Spinal cord (tissue), 10 donors: ENCODE measurements at places on chromosomes 13 and 19.

DNA sequence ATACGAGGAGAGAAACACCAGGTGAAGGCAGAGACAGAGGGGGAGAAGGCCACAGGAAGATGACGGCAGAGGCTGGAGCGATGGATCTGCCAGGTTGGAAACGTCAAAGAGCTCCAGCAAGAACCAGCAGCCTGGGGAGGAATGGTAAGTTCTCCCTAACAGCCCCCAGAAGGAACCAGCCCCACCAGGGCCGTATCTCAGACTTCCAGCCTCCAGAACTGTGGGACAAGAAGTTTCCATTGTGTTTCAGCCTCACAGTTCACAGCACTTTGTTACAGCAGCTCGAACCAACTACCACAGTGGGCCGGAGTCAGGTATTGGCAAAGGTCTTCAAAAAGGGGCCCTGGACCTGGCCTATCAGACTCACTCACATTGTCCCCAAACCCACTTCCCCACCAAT, 89.2 kb upstream of the GPR183 start:
- no peaks in the 10 kb centered on the region for H3K27me3 ChIP-seq
- no peak overlapping the region for H3K27ac ChIP-seq
- H3K4me3 ChIP-seq = no peak overlapping the region
- H3K36me3 ChIP-seq = no peaks in the 10 kb centered on the region
- no peak for DNase-seq

- peak overlapping the region; percentile 52 for H3K4me3 ChIP-seq
- H3K27me3 ChIP-seq = peaks cover 6% of the 10 kb centered on the region
These were observed 695 bp upstream of the PRR36 start for GRCh38 chr19:7874897-7875273.

DNA sequence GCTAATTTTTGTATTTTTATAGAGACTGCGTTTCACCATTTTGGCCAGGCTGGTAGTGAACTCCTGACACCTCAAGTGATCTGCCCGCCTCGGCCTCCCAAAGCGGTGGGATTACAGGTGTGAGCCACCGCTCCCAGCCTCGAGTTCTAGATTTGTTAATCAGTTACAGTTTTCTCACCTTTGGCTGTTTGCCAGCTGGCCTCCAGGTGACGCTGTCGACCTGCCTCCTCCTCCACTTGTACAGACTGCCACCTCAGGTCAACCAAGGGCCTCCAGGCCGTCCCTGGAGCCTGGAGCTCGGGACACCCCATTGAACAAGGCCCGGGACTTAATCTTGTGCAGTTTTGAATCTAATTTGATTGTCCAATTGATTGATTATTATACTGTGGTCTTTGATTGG, 45.5 kb downstream of the IER2 start:
- no peak overlapping the region for H3K4me3 ChIP-seq
- H3K27me3 ChIP-seq = no peaks in the 10 kb centered on the region
- H3K27ac ChIP-seq = no peak overlapping the region
- no peaks in the 10 kb centered on the region for H3K4me1 ChIP-seq

GRCh38 chr13:109436841-109437240, 349.5 kb downstream of the IRS2 start:
- H3K27ac ChIP-seq = no peak overlapping the region
- no peaks in the 10 kb centered on the region for H3K36me3 ChIP-seq
- DNase-seq = no peak
- no peak overlapping the region for H3K4me3 ChIP-seq

GRCh38 chr13:37905736-37906135, 36.2 kb upstream of the TRPC4 start:
- no peak overlapping the region for H3K4me3 ChIP-seq

DNA sequence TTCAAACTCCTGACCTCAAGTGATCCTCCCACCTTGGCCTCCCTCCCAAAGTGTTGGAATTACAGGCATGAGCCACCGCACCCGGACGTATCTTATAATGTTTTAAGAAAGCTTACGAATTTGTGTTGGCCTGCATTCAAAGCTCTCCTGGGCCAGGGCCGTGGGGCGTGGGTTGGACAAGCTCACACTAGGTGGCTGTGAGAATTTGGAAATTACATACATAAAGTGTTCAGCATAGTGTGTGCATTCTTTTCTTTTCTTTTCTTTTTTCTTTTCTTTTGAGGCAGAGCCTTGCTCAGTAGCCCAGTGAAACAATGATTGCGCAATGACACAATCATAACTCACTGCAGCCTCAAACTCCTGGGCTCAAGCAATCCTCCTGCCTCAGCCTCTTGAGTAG, 2.6 kb downstream of the ZSWIM4 start:
- H3K4me1 ChIP-seq = peaks cover 25% of the 10 kb centered on the region
- H3K27me3 ChIP-seq = no peaks in the 10 kb centered on the region
- no peak overlapping the region for H3K4me3 ChIP-seq
- H3K36me3 ChIP-seq = peaks cover 28% of the 10 kb centered on the region
- no peak overlapping the region for H3K27ac ChIP-seq

DNA sequence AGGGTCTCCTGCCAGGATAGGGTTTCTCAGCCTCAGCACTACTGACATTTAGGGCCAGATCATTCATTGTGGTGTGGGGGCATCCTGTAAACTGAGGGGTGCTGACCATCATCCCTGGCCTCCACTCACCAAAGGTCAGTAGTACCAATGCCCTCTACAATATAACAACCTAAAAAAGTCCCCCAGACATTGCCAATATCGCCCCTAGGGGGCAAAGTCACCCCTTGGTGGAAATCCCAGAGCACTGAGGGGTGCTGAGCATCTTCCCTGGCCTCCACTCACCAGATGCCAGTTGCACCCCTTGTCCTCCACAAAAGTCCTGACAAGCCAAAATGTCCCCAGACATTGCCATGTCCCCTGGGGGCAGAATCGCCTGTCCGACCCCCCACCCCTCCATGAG, 21.6 kb downstream of the CPAMD8 start:
- no peaks in the 10 kb centered on the region for H3K27me3 ChIP-seq
- no peaks in the 10 kb centered on the region for H3K36me3 ChIP-seq
- no peak overlapping the region for H3K4me3 ChIP-seq
- H3K4me1 ChIP-seq = no peaks in the 10 kb centered on the region
- DNase-seq = no peak

DNA sequence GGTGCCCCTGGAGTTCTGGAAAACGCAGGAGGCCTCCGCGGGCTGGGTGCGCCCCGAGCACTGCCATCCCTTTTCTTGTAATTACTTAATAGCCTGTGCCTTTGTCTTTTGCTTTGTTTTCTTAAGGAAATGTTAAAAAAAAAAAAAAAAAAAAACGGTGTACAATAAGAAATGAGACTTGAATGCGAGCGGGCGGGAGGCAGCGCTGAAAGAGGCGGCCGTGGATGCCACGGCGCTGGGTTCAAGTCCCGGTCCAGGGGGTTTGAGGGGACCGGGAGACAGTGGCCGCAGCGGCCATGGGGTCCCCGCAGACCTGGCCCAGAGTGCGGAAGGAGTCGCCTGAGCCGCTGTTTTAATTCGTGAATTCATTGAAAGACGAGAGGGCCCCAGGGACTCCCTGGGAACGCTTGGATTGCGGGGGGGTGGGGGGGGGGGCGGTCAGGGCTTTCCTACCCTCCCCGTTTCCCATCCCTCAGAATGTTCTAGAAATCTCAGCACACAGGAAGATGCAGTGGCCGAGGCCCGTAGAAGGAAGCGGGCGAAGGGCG, 349.2 kb upstream of the ARGLU1 start:
- peak; percentile 8 for DNase-seq
- peak overlapping the region; percentile 76 for H3K4me3 ChIP-seq
- H3K27ac ChIP-seq = peak overlapping the region; percentile 42
- H3K27me3 ChIP-seq = no peaks in the 10 kb centered on the region

GRCh38 chr13:39119422-39119821, 81.2 kb downstream of the NHLRC3 start:
- H3K4me1 ChIP-seq = no peaks in the 10 kb centered on the region
- no peaks in the 10 kb centered on the region for H3K27me3 ChIP-seq
- H3K27ac ChIP-seq = no peak overlapping the region
- no peaks in the 10 kb centered on the region for H3K36me3 ChIP-seq
- DNase-seq = no peak
- H3K4me3 ChIP-seq = no peak overlapping the region

DNA sequence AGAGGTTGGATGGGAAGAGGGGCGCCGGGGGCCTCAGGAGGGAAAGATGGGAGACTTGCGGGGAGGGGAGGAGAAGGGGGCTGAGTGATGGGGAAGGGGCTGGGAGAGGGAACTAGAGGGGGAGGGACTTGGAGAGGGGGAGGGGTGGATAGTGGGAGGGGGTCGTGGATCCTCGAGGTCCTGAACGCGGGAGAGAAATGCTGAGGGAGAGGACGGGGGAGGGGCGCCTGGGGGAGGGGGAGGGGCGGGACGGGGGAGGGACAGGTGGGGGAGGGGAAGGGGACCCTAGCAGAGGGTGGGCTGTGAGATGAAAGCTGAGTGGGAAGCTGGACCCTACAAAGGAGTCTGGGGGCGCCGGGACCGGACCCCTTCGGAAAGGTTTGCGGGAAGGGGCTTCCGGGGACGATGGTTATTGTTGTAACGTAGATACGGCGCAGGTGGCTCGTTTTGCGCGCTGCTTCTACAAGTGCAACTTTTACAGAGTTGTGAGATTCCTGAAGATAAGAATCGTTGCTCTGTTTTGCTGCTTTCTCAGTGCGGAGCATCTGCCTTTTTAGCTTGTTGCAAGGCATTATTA, 418 bp downstream of the ZNF444 start:
- H3K4me1 ChIP-seq = peaks cover 38% of the 10 kb centered on the region
- H3K27me3 ChIP-seq = no peaks in the 10 kb centered on the region
- H3K4me3 ChIP-seq = peak overlapping the region; percentile 61
- peaks cover 15% of the 10 kb centered on the region for H3K36me3 ChIP-seq

DNA sequence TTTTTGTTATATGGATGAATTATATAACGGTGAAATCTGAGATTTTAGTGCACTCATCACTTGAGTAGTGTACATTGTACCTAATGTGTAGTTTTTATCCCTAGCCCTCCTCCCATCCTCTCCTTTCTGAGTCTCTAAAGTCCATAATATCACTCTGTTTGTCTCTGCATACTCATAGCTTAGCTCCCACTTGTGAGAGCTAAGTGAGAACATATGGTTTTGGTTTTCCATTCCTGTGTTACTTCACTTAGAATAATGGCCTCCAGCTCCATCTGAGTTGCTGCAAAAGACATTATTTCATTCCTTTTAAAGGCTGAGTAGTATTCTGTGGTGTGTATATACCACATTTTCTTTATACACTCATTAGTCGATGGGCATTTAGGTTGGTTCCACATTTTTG, 94.0 kb downstream of the SLC10A2 start:
- no peak for DNase-seq
- H3K36me3 ChIP-seq = no peaks in the 10 kb centered on the region
- H3K27me3 ChIP-seq = no peaks in the 10 kb centered on the region
- H3K27ac ChIP-seq = no peak overlapping the region
- H3K4me1 ChIP-seq = peaks cover 3% of the 10 kb centered on the region

- H3K36me3 ChIP-seq = peaks cover 44% of the 10 kb centered on the region
- H3K4me3 ChIP-seq = no peak overlapping the region
- peaks cover 20% of the 10 kb centered on the region for H3K4me1 ChIP-seq
- no peak for DNase-seq
- H3K27me3 ChIP-seq = no peaks in the 10 kb centered on the region
These were observed 2.0 kb downstream of the COLGALT1 start for GRCh38 chr19:17557466-17557865.

DNA sequence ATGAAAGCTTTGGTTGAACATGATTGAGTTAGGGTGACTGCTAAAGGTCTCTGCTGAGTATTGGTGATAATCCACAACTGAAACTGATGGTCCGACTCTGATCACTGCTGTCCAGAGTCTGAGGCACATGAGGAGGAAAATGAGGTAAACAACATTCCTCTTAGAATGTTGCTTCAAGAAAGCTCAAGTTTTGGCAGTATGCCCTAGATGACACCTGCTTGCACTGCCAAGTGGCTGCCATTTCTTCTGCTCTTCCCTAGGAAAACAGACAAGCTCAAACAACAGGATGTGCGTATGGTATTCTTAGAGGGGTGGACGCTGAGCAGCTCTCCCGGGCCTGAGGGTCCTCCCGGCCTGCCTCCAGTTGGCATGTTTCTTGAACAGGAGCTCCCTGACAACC, 15.2 kb upstream of the MTIF3 start:
- DNase-seq = no peak
- H3K36me3 ChIP-seq = no peaks in the 10 kb centered on the region
- H3K27ac ChIP-seq = no peak overlapping the region

DNA sequence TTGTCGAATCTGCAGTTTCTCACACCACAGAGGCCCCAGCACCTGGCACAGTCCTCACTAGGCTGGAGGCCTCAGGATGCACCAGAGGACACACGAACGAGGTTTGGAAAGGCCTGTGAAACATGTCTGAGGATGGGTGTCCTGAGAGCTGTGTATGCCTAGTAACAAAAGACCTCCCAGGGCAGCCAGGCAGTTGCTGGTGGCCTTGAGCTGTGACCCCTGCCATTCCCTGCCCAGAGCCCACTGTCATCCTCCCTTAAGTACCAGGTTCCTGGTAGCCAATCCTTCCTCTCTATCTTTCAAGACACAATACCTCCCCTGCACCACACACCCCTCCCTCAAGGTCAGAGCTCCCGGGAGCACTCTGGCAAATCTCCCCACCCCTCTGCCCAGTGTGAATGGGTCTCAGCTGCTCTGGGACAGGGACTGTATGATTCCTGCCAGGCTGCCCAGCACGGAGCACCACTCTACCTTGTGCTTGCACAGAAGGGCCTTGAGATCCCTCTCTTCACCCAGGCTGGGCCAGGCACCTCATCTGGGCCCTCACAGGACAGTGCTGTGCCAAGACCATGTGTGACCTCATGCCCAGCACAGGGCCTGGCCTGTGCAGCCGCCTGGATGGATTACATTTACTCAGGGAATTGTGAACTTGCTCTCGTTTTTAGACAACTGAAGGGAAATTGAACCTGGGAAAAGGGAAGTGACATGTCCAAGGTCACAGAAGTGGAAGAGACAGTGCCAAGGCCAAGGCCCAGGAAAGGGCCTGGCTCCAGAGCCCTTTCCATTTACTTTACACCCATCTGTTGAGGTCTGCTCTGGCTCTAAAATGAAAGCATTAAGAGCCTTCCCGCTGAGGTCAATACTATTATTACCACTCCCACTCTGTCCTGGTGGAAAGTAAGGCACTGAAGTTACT, 2.2 kb downstream of the ZNF787 start:
- no peak overlapping the region for H3K4me3 ChIP-seq
- peaks cover 28% of the 10 kb centered on the region for H3K36me3 ChIP-seq
- no peak overlapping the region for H3K27ac ChIP-seq
- H3K4me1 ChIP-seq = peaks cover 42% of the 10 kb centered on the region
- no peaks in the 10 kb centered on the region for H3K27me3 ChIP-seq
- no peak for DNase-seq

GRCh38 chr19:35267353-35267817, 1.4 kb upstream of the USF2 start:
- H3K4me3 ChIP-seq = peak overlapping the region; percentile 71
- peaks cover 38% of the 10 kb centered on the region for H3K4me1 ChIP-seq
- peak overlapping the region; percentile 87 for H3K27ac ChIP-seq
- DNase-seq = no peak
